ENCODE measurements at places on chromosomes 7 and 10.

GRCh38 chr10:81068460-81068859 lies 530.8 kb downstream of the SH2D4B start:
- no peak for DNase-seq

DNA sequence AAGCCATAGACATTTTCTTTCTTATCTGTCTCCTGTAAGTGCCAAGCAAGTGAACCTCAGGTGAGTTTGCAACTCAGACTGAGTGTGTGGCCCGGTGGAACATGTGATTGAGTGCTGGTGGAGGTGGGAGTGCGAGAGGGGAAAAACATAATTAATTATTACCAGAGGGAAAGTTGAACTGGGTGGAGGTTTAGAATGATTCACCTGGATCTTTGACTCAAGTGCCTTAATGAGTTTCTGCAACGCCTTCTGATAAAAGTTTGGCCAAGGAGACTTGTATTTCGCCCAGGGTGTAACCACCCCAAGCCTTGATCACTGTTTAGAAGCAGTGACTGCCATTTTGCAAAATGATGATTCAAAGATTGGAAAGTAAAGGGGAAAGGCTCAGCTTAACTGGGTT lies 513.9 kb downstream of the GATA3 start:
- no peak for DNase-seq

DNA sequence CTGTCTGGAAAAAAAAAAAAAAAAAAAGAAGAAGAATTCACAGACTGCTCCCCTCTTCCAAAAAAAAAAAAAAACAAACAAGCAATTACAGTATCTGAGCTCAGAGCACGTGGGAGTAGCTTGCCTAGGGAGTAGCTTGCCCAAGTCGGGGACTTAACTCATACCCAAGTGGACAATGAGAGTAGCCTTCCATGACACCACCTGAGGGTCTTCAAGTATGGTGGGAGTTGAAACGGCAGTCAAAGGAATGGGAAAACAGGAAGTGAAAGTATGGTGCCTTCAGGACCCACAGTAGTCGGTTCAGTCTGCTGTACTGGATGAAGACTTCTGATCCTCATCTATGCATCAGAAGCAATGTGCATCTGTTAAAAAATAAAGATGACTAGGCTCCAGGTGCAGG lies 10.6 kb downstream of the VOPP1 start:
- no peak for DNase-seq

- no peak for DNase-seq
Observed at GRCh38 chr7:107122486-107122911, 46.3 kb upstream of the HBP1 start.

DNA sequence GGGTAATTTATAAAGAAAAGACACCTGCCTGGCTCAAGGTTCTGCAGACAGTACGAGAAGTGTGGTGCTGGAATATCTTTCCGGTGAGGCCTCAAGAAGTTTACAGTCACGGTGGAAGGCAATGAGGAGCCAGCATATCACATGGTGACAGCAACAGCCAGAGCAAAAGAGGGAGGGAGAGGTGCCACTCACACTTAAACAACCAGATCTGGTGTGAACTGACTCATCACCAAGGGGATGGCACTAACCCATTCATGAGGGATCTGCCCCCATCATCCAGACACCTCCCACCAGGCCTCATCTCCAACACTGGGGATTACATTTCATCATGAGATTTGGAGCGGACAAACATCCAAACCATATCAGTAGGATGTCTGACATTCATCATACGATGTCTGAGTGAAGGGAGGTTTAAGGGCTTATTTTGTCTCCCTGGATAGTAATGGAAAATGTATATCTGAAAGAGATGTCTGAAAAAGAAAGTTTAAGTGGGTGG lies 23.5 kb upstream of the KBTBD2 start:
- no peak for DNase-seq

DNA sequence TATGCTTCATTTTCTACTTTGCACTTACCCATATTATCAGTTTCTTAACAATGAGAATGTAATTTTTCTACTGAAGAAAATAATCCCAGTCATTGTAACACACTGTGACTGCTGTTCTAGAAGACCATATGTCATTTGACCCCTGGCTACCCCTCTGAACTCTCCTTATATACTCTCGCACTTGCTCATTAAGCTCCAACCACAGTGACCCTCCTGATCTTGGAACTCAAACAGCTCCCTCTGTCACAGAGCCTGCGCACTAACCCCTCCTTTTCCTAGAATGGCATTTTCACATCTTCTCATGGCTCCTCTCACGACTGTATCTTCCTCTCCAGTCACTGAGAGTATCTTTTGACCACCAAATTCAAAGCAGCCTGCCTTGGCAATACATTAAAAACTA lies 169.7 kb downstream of the CACNA2D1 start:
- no peak for DNase-seq

GRCh38 chr7:108063520-108063933 lies 60.6 kb upstream of the LAMB1 start:
- DNase-seq = peak; percentile 73

DNA sequence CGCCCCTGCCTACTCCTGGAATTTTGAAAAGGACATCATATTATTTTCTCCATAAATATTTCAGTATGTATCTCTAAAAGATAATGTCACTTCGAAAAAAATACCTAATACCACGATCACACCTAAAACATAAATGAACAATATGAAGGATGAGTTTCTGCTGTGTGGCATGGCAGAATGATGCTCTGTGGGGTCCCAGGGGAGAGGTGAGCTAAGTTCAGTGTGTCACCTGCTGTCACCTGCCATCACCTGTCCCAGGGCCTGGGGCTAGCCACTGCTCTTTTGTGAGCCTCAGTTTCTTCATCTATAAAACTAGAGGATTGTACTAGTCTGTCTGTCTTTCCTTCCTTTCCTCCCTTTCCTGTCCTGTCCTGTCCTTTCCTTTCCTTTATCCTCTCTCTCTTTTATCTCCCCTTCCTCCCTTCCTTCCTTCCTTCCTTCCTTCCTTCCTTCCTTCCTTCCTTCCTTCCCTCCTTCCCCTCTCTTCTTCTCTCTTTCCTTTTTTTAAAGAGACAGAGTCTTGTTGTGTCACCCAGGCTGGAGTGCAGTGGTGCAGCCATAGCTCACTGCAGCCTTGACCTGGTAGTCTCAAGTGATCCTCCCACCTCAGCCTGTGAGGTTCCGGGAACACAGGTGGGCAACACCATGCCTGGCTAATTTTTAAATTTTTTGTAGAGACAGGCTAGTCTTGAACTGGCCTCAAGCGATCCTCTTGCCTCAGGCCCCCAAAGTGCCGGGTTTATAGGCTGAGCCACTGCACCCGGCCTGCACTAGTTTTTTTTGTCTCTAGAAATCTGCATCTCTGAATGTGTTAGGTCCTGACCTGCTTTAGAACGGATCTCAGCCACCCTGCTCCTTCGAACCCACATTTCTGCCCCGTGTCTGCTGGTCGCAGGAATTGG lies 43.1 kb downstream of the CUX1 start:
- DNase-seq = no peak

DNA sequence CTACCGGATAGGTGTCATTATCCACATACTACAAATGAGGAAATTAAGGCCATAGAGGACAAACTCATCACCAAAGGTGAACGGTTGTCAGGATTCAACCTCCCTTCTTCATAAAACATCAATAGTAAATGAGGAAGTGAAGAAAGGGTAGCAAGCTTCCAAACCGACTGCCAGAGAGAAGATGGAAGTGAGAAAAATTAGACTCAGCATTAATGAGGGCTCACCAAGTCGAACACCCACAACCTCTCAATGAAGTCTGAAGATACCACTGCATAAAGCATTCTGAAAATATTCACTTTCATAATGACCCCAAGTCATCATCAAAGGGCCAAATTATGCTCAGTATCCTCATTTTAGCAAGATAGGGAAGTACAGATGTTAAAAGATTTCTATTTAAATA lies 29.6 kb downstream of the ABCB4 start:
- DNase-seq = no peak

DNA sequence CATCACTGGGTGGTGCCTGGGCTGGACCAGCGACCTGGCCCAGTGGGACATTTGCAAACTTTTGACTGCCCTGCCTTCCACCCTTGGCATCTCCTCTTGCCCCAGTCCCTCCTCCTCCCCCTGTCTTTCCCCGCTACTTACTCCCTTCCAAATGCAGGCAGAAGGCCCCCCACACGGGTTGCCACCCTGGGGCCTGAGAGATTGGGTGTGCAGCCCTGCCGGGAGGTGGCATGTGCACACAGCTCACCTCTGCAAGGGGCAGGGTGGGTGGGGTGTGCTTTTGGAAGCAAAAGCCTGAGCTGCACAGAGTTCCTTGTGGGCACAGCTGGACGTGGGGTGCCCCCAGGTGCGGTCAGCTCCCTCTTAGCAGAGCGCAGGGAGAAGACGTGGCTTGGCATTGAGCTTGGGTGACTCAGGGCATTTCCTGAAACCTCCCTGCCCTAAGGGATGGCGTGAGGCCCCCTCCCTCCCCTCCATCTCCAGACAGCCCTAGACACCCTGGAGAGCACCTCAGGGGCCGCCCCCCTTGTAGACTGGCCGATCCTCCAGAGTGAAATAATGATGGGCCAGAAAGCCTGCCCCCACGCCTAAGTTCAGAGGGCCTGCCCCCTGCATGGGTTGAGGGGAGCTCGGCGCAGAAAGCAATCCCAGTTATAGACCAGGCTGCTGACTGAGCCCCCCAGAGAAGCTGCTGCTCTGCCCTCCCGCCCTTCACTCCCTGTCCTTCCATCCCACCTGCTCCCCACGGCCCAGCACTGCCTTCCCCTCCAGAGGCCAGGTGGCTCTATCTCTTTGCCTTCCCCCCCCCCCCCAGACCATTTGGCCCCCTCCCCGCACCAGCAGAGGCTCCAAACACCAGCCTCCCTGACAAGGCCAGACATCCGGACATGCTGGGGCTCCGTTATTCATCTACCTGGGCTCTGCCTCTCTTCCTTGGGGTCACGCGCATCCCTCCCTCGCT lies 2.3 kb upstream of the SHH start:
- DNase-seq = no peak

GRCh38 chr10:36736311-36736710 lies 389.1 kb upstream of the ANKRD30A start:
- DNase-seq = no peak

DNA sequence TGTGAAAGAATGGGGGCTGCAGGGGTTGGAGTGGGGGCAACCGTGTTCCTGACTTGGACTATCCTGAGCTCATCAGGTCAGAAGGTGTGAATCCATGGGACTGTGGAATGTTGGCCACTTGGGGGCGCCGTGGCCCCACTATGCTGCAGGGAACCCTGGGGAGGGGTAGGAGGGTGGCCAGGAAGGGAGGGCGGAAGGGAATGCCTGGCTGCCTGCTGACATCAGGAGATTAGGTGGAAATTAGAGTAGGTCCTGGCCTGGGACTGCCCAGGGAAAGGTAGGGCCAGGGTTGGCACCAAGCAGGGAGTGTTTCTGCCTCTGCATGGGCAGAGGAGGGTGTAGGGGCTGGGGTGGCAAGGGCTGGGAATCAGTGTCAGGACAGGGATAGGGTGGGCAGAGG lies 65.8 kb upstream of the PRSS58 start:
- DNase-seq = peak; percentile 30

GRCh38 chr7:101563198-101563901 lies 65.7 kb downstream of the MYL10 start:
- no peak for DNase-seq

- no peak for DNase-seq
Observed at GRCh38 chr10:101660256-101660655, 34.7 kb downstream of the FBXW4 start.

DNA sequence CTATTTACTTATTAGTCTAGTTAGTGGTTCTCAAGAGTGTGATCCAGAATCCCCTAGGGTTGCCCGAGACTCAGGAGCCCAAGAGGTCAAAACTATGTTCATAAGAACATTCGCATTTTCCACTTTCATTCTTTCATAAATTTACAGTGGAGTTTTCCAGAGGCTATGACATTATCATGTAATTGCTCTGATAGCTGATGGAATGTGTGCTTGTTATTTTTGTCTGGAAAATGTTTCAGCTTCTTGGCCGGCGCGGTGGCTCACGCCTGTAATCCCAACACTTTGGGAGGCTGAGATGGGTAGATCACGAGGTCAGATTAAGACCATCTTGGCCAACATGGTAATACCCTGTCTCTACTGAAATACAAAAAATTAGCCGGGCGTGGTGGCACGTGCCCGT lies 10.1 kb downstream of the PURB start:
- DNase-seq = no peak

DNA sequence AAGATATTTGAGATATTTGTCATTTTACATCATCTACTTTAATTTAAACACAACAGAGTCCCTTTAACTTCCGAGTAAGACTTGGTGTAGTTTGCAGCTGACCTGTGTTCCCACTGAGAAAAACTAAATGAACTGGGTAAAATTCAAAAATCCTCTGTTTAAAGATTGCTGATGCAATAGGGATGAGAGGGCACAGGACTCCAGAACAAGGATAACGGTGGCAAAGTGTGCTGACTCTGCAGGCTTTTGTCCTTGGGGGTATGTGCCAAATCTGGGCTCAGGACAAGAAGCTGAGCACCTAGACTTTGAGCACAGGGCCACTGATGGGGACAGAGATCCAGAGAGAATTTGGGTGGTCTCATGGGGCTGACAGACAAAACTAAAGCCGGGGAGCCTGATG lies 156.8 kb downstream of the CCDC71L start:
- no peak for DNase-seq

DNA sequence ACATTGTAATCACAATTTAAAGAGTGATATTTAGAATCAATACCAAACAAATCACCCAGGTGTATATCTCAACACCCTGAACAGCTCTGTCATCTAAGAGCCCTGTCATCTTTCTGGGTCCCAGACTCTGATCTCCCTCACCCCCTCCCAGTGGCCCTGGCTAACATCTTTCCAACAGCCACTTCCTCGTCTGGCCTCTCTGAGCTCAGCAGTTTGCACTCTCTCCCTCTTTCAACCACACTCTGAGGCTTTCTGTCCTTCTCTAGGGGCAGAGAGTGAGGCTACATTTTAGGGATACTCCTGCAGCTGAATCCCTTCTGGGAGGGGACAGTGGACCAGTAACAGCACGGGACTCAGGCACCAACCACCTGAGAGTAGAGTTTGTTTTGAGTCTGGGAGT lies 17.1 kb upstream of the PRRT4 start:
- no peak for DNase-seq

DNA sequence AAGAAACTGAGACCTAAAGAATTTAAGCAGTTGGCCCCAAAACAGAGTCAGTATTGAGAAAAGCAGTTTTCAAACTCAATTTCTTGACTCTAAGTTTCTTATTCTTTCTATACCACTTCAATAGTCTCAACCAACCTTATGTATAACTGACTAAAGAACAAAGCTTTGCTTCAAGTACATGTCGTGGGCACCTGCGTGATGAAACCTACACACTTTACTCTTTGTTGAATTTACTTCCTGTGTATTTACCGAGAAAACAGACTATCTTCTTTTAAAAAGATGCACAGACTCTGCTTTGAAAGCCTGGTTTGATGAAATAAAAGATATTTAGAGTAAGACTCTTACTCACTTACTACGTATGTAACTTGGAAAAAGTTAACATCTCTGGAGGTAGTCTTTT lies 297.2 kb upstream of the CDC14C start:
- no peak for DNase-seq

DNA sequence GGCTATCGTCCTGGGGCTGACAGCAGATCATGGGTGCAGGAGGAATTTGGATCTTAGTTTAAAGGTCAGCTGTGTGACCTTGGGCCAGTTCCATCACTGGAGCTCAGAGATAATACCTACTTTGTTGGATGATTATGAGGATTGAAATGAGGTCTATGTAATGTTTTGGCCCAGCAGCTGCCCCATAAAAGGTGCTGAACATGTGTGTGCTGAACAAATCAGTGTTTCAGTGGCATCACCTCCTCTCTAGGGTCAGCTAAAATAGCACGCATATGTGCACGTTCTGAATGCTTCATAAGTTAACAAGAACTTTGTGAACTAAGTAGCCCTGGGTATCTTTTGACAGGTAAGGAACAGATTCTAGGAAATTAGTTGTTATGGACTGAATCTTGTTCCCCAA lies 84.8 kb upstream of the LRRC18 start:
- DNase-seq = no peak

- DNase-seq = no peak
Observed at GRCh38 chr7:16420329-16420648, 1.0 kb downstream of the CRPPA start.
